ENCODE measurements at places on chromosomes 2 and 18. TPM values are rescaled to one million over a fixed set of nuclear protein-coding genes. Genes with fewer than 3 reads are reported as not detected.

CFC1B gene
- not detected for total RNA-seq

GDF7 gene
- 0.04 TPM for total RNA-seq

ACADL gene
- 0.24 TPM for total RNA-seq

NMUR1 gene
- not detected for total RNA-seq

FKBP1B gene
- 4.6 TPM for total RNA-seq
